ENCODE measurements at places on chromosomes 4 and X.

GRCh38 chr4:53371049-53371448 lies 5.2 kb upstream of the SCFD2 start:
- DNase-seq = no peak

GRCh38 chrX:101677028-101677427 lies 17.4 kb upstream of the ARMCX2 start:
- DNase-seq = no peak

GRCh38 chr4:87058356-87059073 lies 123.7 kb downstream of the AFF1 start:
- DNase-seq = no peak

- DNase-seq = no peak
These were observed 160.6 kb downstream of the AFF2 start for GRCh38 chrX:148661035-148661434.

GRCh38 chr4:117692538-117692937 lies 341.7 kb upstream of the NDST3 start:
- no peak for DNase-seq

GRCh38 chr4:181761156-181761555 lies 482.0 kb upstream of the TENM3 start:
- DNase-seq = no peak

- DNase-seq = no peak
These were observed 542 bp downstream of the RNF150 start for GRCh38 chr4:141132709-141133145.

GRCh38 chr4:95386410-95386809 lies 162.4 kb downstream of the UNC5C start:
- no peak for DNase-seq

- no peak for DNase-seq
These were observed 41.6 kb downstream of the TIGD2 start for GRCh38 chr4:89152972-89153371.
